ENCODE measurements at places on chromosomes 7 and 10.

DNA sequence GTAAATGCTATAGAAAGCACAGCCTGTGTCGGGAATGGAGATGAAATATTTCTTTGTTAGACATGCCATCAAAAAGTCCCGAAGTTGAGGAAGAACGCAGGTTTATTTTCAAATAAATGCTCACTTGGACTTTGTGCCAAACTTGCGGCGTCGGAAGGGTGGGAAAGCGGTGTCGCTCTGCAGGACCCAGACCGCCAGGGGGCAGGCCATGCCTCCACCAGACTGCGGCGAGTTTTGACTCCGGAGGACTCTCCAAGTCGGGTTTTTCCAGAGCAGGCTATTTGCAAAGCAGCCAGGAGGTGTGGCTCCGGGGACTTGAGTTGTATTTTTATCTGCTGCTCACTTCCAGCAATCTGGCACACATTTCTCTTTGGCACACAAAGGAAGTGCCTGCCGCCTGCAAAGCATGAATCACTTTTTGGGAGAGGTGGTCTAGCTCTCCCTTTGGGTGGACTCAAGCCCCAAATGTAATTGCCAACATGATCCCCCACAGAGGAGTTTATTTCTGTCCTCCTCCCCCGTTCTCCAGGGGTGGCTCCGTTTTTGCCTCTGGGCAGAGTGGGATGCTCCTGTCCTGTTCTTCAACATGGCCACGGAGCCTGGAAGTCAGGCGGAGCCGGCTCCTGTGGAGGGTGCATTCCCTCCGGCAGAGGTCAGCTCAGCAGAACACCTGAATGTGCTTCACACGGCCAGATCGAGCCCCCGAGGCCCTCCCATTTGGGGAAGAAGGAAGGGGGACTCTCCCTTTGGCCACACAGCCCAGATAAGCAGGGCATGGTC is 82.3 kb upstream of the GPR26 start:
- DNase-seq, result no peak

DNA sequence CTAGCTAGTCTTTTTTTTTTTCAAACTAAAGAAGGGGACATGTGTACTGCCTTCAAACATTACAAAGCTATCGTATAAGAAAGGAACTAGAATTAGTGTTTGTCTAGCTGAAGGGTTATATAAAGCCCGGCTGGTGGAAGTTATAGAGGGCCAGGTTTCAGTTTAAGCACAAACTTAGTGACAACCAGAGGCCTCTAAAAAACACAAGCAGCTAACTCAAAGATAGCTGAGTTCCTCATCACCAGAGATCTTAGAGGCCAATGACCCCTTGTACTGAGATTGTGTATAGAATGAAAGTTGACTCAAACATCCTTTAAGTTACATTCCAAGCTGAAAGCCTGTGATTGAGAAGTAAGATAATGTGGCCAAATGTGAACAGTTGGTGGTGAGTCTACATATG is 28.1 kb upstream of the SGMS1 start:
- no peak for DNase-seq

DNA sequence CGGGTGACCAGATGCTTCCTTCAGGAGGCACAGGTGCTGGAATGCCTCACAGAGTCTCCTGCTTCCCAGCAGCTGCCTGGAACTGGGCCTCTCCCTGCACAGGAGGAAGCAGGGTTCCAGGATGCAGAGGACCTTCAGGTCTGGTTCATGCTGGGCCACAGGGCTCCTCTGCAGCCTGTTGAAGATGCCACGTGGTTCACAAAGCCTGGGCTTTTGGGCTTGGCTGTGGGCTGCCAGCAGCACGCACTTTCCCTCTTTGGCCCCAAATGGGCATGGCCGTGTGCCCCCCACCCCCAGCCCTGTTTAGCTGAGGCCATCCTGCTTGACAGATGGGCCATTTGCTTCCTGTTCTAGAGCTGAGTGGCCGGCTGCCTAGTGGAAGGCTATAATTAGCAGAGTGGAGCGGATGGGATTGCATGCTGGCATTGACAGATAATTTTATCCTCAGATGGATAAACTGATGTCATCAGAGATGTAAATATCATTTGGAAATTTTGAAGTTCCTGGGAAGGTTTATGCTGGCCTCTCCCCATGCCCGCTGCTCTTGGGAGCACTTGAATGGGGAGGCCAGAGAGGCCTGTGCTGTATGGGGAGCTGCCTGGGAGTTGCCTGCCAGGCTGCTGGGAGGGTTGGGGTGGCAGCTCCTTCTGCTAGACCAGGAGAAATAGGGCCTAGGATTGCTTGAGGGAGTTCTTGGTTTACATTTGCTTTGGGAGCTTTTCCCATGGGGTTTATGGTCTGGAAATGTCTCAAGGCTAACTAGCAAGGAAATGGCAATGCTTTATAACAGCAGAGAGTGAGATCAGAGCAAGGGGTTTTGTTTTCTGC is 28.2 kb downstream of the TSPAN15 start:
- DNase-seq, result no peak

- no peak for DNase-seq
Observed at GRCh38 chr10:43195557-43195956, 57.3 kb downstream of the CSGALNACT2 start.

DNA sequence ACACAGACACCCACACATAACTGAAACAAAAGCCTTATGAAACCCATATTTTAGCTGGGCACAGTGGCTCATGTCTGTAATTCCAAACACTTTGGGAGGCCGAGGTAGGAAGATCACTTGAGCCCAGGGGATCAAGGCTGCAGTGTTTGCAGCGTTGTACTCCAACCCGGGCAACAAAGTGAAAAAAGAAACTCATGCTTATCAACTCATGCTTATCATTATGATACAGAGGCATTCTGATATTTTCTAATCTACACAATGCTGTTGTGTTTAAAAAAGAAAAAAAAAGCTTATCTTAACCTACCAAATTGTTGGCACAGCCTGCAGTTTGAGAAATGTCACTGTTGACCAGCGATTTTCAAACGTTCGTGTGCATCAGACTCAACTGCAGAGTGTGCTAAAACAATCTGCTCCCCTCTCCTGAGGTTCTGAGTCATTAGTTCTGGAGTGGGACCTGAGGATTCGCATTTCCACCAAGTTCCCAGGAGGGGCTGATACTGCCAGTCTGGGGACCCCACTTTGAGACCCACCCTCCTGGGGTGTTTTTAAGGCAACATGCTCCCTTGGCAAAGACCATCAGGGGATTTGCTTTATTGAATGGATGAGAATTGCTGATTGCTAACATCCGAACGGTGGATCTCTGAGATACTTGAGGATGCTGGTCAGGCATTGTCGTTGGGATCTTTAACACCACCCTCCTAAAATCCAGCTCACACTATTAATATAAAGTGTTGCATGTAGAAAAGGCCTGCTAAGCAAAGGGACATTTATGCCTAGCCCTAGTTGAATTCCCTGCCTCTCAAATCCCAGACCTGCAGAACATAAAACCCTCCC is 16.2 kb downstream of the CHST3 start:
- no peak for DNase-seq

DNA sequence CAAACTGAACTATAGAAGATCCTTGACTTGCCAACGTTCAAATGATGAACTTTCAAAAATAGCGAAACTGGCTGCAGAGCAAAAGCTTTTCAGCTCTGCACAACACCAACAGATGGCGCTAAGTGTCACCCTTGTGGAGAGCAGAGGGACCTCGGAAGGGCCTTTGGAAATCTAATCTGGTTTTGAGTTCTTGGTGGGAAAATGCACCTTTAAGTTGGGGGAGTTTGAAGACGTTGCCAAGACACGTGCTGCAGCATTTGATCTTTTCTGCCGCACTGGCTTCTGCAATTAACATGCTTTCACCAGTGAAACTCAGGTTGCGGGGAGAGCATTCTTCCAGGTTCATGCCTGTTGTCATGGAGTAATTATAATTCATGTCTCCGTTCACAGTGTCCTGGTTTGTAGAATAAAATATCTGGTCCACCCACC is 26.3 kb upstream of the WDR11 start:
- DNase-seq, result no peak

DNA sequence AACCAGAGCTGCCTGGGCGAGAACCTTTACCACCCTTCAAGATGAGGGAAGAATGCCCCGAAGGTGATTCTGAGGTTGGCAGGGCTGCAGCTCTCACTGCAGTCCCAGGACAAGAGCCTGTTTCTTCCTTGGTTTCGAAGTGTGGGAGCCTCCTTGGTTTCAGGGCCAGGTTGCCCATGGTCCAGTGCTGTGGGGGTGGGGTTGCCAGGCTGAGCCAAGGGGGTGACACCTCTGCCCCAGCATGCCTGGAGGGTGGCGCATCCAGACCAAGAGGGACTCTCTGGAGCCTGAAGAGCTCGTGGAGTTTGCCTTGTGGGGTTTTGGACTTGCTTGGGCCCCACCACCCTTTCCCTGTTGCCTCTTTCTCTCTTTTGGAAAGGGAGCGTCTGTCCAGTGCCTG is 41.3 kb downstream of the WDR37 start:
- DNase-seq, result no peak

GRCh38 chr10:61588770-61589211 is 73.9 kb upstream of the CABCOCO1 start:
- no peak for DNase-seq

DNA sequence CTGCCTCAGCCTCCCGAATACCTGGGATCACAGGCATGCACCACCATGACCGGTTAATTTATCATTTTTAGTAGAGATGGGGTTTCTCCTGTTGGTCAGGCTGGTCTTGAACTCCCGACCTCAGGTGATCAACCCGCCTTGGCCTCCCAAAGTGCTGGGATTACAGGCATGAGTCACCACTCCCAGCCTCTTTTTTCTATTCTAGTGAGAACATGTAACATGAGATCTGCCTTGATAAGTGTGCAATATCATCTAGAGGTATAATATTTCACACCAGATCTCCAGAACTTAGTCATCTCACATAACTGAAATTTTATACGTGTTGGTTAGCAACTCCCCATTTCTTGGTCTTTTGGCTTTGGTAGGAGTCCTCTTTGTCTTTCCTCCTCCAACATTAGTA is 656.9 kb downstream of the CNTNAP2 start:
- DNase-seq, result no peak

DNA sequence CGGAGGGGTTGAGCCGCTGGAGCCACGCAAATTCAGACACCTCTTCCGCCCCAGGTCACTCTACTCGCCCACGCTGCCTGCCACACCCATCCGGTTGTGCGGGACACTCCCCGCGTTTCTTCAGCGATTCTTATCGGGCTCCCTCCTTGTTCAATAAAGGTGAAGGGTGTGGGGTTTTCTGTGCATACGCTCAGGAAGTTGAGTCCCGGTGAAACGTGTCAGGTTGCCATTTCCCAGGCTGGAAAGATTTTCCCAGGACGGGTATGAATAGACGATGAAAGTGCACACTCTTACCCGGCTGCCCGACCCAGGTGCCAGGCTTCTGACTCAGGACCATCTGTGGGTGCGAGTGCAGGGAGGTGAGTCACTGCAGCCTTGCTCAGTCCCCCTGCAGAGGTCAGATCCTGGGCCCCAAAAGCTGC is 22.0 kb downstream of the KLF6 start:
- no peak for DNase-seq

DNA sequence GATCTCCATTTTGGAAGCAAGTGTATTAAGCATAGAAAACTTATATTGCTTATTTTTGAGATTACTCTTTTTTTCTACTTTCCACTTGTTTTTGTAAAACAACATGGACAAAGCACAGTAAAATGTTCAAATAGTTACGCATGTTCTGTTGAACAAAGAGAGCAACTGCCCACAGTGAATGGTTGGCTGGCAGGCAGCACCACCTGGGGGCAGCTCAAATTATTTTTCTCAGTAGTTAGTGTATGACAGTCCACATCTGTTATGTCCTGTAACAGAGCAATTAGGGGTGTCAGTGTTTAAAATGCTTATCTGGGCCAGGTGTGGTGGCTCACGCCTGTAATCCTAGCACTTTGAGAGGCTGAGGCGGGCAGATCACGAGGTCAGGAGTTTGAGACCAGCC is 46.1 kb upstream of the CACUL1 start:
- DNase-seq, result no peak

- DNase-seq, result no peak
Observed at GRCh38 chr10:60732198-60732806, 46.0 kb upstream of the CDK1 start.

DNA sequence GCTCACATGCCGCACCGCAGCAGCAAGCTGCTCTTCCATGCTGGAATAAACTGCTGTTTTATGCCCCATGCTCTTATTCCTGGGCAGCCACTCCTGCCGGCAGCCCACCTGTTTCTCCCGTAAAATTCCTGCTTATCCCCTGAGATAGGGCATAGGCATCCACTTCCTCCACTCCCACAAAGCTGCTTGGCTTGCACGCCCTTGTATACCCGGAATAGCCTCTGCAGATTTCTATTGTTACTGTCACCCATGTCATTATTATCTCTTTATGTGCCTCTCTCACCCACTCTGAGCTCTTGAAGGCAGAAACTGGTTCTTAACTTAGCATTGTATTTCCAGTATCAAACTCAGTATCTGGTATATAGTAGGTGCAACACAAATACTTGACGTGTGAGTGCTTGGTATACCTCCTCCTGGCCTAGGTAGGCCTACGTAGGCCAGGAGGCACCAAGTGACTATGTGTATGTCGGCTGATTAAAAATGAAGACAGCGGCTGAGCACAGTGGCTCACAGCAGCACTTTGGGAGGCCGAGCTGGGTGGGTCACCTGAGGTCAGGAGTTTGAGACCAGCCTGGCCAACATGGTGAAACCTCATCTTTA is 193.4 kb downstream of the CCDC3 start:
- DNase-seq, result no peak

GRCh38 chr10:3807928-3808496 is 23.0 kb upstream of the KLF6 start:
- no peak for DNase-seq

DNA sequence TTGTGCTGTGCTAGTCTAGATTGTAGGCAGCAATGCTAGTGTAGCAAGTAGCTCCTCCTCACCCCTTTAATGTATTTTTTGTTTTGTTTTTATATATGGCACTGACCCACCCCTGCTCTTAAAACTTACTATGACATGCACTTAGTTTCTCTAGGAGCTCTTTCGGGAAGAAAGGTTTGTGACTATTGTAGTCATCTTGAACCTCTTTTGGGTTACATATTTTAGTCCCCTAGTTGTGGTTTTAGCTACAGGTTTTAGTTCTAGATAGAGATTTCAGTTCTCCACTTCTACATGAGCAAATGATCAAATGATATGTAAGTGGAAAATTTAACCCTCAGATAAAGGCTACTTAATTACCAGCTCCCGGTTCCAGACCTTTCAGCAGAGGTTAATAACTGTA is 14.9 kb downstream of the MINPP1 start:
- no peak for DNase-seq

DNA sequence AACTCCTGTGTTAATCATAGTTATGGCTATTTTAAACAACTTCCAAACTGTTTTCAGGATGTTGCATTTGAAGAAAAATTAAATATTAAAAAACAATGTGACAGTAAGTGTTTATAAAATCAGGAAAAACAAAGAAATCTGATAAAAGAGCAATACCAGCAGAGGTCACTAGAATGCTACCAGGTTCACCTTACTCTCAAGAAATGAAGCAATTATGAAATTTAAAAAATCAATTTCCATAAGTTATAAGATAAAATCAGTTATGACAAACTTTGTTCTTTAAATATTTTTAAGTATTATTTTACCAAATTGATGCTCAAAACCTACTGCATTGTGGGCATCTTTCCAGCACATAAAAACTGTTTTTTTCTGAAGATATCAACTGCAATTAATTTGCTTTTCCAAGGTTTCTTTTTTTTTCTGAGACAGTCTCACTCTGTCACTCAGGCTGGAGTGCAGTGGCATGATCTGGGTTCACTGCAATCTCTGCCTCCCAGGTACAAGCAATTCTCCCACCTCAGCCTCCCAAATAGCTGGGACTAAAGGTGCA is 50.7 kb upstream of the RHEB start:
- no peak for DNase-seq

- no peak for DNase-seq
Observed at GRCh38 chr7:75958802-75959543, 35.4 kb downstream of the TMEM120A start.

- no peak for DNase-seq
Observed at GRCh38 chr7:3559278-3559677, 258.2 kb downstream of the SDK1 start.
